ENCODE measurements at places on chromosomes 5 and 9.

DNA sequence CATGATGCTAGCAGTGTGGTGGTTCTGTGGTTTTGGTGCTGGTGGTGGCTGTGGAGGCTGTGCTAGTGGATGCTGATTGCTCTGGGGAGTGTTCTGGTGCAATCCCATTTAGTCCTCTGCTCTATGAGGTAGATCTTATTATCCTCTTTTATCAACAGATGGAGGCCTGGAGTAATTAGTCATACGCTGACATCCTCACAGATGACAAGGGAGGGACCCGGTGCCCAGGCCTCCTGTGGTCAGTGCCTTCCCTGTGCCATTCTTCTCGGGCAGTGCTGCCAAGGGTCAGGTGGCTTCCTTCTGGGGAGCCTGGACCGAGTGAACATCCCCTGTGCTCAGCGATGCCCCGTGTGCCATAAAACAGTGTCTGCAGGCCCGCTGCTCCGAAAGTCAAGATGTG is 74.5 kb downstream of the COL5A1 start:
- DNase-seq: no peak

DNA sequence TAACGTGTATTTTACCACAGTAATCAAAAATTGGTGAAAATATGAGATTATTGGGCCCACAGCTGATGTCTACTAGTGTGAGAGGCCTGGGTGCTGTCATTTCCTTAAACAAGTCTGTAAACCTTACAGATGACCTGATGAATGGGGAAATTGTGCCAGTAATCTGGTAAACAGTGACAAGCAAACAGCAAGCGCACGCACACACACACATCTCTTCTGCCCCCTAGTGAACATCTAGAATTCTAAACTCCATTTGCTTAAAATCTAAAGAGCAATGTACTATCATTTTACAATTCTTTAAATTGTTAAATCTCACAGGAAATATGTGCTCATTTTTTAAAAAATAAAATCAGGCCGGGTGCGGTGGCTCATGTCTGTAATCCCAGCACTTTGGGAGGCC is 7.5 kb upstream of the RAPGEF1 start:
- no peak for DNase-seq

GRCh38 chr5:91156242-91156641 is 226.9 kb downstream of the ARRDC3 start:
- no peak for DNase-seq

DNA sequence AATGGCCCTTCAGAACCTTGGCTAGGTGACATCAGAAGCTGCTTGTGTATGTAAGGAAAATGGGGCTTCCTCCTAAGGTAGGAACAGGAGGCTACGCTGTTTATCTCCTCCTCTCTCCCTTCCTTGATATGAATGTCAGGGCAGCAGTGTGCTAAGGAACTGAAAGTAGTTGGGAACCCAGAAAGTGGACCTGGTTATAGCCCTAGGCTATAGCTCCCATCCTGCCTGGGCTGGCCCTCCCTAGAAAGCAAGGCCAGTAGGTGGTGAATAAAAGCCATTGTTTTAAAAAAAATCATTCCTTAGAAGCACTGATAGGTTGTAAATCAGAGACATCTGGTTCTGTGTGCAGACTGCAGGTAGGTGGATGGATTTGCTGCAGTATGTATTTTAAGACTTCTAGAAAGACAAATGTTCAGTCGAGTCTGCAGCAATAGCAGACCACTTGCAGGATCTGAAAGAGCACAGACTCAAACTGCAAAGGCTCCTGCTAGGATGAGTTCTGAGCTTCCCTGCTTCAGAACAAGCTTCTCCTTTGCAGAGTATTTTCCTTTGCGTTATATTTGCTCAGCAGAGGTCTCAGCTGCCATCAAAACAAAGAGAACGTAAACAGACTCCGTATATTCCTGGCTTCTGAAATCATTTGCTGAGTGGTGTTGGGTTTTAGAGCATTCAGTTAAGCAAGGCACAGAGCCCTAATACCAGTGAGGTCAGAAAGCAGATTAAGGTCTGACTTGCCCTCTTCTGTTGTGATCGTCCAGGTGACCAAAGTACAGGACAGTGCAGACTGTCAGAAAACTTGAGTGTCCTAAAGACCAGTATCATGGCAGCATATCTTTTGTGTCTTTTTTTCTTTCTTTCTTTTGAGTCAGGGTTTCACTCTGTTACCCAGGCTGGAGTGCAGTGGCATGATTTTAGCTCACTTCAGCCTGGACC is 20.1 kb upstream of the CFAP157 start:
- no peak for DNase-seq

DNA sequence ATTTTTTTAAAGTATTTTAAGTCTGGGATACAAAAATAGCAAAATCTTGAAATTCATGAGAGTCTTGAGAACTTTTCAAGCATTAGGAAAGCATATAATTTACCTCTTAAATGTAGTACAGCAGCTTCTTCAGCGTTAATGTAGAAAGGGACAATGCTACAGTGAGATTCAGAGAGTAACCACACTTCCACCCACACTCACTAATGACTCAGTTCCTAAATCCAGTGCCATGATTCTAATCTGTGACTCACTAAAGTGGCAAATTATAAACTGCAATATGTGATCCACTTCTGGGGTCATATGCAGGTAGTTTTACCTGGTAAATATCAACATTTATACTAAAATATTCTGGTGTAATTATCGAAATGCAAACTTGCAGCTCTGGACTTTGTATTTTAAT is 434.5 kb upstream of the TUSC1 start:
- DNase-seq: no peak

GRCh38 chr5:21140987-21141386 is 1153.0 kb upstream of the CDH18 start:
- no peak for DNase-seq

GRCh38 chr5:54556141-54556540 is 38.6 kb downstream of the SNX18 start:
- DNase-seq: no peak
